ENCODE measurements at places on chromosomes 11 and 22.
A peak's percentile ranks its signal among the peaks of the same experiment; 100 is the strongest.

DNA sequence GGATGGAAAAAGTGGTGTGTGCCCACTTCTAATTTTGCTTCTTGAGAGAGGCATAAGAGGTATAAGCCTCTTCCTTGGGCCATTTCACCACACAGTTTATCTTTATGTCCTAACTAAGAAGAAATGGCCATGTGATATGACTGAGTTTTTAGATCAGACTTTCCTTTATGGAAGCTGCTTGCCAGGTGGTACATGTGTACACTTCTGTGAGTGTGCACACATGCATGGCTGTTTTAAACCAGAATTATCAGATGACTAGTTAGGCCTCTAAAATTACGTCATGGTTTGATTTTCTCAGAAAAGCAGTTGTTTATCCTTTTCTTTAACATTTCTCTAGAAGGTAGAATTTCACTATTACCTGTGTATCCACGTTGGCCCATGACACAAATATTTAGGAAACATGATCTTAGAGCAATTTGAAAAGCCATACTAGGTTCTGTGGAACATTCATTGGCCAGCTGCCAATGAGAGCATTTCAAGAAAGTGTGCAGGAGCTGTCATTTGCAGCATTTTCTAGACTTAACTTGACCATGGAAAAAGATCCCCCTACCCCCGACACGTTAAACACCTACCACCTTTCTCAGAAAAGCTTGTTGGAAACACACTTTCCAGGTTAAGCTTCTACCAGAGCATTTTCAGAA is 109.2 kb upstream of the GAL start:
- DNase-seq, result no peak

GRCh38 chr11:9462172-9462799 is 1.5 kb downstream of the ZNF143 start:
- peak; percentile 15 for DNase-seq

GRCh38 chr11:67439321-67440228 is 2.1 kb upstream of the PTPRCAP start:
- no peak for DNase-seq

DNA sequence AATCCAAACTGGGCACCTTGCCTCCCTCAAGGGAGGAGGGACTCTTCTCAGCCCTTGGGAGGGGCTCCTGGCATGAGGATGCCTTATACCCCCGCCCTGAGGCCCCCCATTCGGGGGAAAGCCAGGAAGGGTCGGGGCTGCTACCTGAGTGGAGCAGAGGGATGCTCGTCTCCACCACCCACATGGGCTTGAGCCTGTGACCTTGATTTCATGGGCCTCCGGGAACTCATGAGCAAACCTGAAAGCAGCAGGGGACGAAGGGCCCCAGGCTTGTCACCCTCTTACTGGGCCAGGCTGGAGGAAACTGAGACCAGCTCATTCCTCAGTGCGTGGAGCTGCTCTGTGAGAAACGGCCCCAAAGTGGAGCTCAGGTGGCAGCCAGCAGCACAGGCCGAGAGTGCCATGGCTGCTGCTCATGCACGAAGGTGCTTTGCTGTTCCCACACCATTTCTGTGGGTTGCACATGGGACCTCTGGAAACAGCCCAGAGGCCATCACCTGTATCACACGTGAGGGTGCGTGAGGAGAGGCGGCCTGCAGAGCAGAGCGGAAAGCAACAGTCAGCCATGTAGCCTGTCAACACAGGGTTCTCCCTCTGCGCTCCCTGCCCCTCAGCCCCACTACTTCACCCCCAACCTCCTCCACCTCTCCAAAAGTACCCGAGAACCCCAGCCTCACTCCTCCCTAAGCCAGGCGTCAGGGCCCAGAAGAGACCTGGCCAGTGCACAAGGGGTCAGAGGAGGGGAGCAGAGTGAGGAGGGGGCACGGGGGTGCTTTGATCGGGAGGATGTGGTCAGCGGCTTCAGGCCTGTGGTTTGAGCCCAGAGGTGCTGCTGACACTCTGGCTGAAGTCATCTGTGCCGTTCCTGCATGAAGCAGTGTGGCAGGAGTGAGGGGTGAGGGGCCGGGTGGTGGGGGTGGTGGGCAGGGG is 14.1 kb upstream of the IL2RB start:
- DNase-seq, result no peak

- DNase-seq, result no peak
Measured at GRCh38 chr22:46053563-46054090, 76.7 kb upstream of the WNT7B start.

DNA sequence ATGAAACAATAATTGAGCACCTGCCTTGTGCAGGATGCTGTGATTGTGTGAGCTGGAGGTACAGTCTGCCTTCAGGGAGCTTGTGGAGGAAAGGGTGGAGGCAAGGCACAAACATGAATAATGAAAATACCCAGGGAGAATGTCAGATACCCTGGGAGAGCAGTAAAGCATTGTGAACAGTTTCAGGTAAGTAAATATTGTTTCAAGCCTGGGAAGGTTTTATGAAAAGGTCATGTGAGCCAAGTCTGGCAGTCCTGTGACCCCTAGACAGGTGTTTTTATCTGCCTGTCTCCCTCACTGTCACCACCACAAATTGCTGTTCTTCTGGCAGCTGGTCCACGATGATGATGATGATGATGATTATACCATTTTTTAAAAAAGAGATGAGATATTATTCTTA is 32.0 kb downstream of the SPECC1L start:
- no peak for DNase-seq

DNA sequence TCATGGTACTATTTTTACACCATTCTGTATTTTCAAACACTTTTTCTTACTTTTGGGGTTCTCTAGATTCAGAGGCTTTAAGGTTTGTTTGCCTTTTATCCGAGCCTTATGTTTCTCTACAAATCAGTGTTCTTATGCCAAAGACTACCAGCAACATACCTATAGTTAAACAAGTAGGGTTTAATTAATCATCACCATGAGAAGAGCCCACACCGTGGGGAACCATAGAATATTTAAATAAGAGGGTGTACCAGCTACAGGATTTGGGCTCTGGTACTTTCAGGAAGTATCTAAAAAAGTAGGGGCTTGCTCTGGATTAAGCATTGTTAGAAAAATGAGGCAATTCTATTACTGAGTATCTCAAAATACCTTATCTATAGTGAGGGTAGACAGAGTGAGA is 25.7 kb downstream of the TMEM225 start:
- DNase-seq, result no peak

DNA sequence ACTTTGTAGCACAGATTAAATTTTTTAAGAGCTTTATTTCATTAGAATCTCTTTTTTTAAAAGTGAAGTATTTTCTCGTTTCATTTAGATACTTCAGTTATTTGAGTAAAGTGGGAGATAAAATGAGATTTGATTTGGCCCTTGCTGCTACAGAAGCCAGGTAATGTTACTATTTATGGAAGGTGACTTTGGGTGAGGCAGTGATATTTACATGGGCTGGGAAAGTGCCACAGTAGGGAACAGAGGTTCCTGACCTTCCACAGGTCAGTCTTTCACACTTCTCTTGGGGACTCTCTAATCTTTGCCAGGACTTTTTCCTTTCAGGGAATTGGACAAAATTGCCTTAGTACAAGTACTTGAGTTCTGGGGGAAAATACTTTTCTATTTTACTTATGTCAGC is 20.4 kb downstream of the CTR9 start:
- no peak for DNase-seq

DNA sequence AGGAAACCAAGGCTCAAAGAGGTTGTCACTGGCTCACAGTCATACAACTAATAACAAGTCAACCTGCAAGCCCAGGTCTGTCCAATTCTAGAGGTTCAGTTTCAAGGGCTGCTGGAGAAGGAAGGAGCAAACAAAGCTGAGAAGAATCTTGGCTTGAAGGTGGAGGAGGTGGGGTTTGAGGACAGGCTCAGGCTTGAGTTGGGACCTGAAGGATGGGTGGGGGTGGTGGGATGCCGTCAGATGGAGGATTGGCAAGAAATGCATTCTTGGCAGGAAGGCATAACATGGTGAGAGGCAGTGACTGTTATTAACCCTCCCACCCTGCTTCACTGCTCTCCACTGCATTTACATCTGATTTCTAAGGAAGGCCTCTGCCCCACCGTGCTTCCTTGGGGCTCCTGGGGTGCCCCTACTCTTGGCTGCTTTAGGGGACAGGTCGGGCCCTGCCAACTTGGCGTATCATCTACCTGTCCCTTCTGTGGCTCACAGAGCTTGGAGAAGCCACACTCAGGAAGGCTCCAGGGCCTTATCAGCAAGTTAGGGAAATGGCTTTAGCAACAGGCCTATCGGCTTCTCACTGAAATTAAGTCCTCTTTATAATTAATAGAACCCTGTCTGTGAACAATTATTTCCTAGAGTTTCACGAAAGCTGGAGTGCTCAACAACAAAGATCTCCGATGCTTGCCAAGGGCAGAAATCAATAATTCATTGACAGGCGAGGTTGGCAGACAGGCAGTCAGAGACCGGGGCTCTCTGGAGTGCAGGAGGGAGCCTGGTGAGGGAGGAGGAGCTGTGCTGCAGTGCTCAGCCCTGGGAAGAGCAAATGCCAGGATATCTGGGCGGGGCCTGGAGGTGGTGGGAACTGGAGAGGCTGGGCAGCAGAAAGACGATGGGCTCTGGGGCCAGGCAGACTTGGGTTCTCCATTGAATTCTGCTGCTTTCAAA is 84.9 kb upstream of the NARS2 start:
- no peak for DNase-seq

GRCh38 chr11:48036011-48036410 is 55.7 kb downstream of the PTPRJ start:
- no peak for DNase-seq

DNA sequence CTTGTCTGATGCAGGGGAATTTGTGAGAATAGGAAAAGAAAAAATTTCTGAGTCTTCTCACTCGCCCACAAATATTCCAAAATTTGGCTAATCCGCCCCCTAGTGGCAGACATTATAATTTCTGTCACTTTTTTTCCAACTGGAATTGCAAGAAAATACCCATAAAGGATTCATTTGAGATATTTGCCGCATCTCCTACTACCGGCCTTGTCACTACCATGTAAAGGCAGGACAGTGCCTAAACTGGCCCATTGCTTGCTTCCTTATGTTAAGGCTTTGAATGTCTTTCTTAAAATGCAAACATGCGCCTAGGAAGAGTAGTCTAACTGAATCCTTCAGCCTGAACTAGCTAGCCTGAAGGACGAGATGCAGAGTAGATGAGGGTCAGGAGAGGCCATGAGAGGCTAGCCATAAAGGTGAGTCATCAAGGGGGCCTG is 9.3 kb upstream of the CEP295 start:
- DNase-seq, result peak; percentile 20

- DNase-seq, result no peak
Measured at GRCh38 chr11:133034929-133035328, 497.4 kb downstream of the OPCML start.

GRCh38 chr22:17237038-17237668 is 17.9 kb upstream of the ADA2 start:
- DNase-seq, result no peak

GRCh38 chr11:46555267-46556054 is 38.4 kb downstream of the AMBRA1 start:
- no peak for DNase-seq

DNA sequence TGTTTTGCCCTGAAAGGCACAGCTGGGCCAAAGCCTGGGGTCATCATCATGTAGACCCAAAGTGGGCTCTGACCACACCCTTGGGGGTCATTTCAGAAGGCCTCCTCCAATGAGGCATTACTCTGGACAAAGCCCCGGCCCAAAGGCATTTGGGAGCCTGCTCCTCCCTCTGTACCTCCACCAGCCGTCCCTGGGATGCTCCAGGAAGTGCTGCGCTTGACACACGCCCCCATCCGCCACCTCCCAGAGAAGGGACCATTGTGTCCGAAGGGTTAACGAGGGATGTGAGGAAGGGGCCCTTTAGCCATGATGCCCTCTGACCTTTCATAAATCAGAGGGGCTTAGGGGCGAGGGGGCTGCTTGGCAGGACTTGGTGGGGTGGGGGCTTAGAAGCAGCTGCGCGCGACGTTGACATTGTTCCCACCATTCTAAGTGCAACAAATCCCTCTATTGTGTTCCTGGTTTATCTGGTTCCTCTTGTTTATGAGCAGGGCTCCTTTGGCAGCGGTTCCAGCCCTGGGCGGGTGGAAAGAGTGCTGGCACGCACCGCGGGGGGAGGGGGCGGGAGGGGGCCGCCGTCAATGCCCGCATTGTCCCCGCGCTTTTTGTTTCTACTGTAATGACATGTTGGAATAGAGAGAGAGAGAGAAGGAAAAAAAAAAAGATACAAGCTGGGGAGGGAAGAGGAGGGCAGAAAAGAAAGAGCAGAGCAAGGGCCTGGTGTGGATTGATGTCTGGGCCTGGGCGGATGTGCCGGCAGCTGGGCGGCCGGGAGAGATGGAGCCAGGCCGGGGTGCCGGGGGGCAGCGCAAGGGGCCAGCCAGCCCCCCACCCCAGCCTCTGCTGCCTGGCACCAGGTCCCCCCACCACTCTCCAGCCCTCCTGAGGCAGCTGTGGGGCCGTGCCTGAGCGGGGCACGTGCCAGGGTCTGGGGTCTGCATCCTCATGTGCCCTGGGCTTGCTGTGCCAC is 32.1 kb upstream of the SOX10 start:
- DNase-seq, result no peak

Measured in HS-5 (cell line).